ENCODE measurements at places on chromosomes 4 and X.

DNA sequence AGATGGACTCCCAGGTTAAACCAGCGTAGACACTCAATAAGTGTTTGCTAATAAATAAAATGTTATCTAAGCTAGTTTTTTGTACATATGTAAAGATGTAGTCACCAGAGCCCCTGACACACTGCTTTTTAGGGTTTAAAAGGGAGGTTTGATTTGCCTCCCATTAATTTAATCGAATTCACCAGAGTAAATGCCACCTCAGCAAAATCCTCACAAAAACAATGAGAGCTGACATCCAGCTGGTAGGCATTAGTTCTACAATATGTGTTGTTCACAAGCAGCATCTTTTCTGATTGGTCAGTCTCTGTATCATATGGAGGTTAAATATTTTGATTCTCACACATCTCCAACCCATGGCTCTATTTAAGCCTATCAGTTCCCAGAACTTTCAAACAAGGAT is 382.6 kb downstream of the CENPC start:
- DNase-seq, result no peak

DNA sequence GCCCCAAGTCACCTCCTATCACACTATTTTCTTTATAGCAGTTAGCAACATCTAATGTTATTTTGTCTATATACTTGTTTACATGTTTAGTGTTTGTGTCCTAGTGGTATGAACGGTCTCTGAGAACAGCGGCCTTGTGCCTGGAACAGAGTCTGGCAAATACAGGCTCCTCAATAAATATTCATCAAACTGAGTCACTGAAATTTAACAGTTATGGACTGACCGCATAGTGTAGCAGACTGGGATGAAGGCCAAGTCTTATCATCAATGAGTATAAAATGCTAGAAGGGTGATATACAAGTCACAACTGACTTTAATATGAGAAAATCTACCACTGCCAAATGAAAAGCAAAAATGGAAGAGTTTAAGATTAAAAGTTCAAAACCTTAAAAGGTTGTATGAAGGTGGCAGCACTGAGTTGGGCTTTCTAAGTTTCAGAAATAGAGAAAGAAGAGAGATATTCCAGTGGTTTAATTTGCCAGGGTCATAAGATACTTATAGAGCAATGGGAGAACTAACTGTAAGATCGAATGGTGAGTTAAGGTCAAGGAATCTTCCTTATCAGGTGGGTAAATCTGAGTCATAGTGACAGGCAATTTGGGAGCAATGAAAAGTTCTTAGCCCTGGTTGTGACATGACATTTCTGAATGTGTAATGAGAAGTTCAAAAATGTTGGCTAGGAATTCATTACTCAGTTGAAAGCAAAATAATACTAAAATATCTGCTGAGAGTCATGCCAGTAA is 34.9 kb downstream of the ELOVL6 start:
- DNase-seq, result no peak

DNA sequence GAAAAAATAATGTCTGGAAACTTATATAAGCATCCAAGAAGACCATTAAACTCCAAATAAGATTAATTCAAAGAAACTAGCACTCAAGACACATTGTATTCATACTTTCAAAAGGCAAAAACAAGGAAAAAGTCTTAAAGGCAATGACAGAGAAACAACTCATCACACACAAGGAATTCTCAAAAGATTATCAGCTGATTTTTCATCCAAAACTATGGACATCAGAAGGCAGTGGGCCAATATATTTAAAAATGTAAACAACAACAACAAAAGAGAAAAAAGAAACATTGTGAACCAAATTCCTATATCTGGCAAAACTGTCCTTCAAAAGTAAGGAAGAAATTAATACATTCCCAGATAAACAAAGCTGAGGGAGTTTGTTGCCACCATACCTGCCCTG is 711.4 kb upstream of the GALNTL6 start:
- no peak for DNase-seq

DNA sequence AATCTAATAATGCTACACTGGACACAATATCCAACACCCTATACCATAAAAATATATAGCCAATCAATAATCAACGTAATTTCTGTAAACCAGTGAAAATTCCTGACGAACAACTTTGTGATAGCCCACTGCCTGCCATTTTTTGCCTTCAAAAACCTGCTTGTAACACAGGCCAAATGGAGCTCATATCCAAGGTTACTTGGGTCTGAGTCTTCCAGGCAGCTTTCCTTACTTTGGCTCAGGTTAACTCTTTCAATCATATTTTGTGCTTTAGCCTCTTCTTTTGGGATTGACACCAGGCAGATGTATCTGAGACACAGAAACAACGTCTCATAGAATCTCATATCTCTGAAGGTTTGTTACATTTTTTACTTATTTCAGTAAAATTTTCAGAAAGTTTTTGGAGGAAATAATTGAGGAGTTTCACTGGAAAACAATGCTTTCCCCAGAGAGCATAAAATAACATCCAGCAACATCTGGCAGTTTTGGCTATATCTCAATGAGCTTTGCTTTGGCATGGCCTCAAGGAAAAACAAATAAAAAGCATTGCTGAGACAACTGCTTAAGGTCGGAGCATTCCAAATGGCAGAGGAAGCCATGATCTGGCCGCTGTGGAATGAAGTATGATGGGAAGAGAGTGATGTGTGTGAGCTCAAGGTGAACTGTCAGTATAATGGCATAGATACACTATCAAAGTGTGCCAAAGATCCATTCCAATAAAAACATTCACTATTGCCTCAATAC is 162.9 kb upstream of the SPIN4 start:
- DNase-seq, result peak; percentile 36

- peak; percentile 92 for DNase-seq
Measured at GRCh38 chrX:70434352-70434866, 10.2 kb upstream of the DLG3 start.

DNA sequence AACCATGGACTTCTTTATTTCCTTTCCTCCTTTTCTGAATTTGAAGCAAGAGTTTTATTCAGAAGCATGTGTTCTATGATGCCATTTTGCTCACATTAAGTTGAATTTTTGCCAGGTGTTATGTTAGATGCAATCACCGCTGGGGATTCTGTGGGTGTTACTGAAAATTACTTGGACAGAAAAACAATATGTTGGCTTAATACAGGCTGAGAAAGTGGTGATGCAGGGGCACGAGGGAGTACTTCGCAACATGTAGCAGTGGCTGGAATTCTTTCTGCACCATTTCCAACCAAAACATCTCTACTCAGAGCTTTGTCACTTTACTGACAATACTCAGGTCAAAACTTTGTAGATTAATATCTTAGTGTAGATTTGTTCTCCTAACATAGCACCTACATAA is 109.2 kb upstream of the PCDH18 start:
- DNase-seq, result no peak

DNA sequence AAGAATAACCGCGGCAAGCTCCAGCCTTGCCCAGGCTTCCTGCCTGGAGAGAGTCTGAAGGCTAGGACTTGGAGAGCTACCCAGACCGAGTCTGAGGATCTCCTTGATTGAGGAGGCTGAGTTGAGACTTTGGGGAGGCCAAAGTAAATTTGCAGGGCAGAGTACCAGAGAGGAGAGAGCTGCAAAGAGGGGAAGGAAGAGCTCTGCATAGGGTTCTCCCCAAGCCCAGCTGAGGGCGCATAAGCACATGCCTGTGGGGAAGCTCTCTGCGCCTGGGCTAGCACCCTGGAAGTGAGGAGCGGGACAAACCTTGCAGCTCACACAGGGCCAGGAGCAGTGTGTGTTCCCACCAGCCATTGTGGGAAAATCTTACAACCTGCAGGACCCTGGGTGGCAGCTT is 56.1 kb downstream of the FAM193A start:
- DNase-seq, result no peak

GRCh38 chrX:39904816-39905537 is 192.8 kb downstream of the BCOR start:
- DNase-seq, result no peak

GRCh38 chr4:154010371-154010770 is 221.5 kb upstream of the SFRP2 start:
- no peak for DNase-seq

GRCh38 chrX:69424161-69424560 is 80.0 kb upstream of the NALF2 start:
- no peak for DNase-seq

DNA sequence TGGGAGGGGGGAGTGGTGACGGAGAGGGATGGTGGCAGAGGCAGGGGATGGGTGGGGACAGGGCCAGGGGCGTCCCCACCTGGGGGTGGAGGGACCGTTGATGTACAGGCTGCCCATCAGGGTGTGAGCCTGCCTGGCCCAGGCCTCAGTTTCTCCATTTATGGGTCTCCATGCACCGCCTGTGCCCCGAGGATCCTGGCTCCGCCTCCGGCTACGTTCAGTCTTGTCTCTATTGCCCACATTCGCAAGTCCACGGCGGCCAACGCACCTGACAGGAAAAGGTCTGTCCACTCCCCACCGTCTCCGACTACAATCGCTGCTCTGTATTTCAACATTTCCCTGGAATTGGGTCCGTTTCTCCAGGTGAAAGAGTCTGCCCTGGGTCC is 96.3 kb upstream of the NKX1-1 start:
- no peak for DNase-seq

- no peak for DNase-seq
Measured at GRCh38 chr4:80306260-80306659, 29.3 kb upstream of the CFAP299 start.

DNA sequence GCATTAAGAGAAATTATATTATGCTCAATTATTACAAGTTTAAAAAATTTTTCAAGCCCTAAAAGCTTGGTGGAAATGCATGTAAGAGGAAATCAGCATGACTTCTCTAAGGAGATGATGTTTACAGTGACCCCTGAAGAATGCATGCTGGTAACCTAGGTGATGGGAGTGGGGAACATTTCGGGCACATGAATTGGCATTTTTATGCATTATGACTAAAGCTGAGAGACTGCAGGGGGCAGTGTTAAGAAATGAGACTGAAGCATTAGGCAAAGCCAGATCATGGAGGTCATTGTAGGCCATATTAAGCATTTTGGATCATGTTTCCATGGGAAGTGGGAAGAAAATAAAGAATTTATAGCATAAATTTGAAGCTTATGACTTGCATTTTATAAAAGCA is 421.3 kb downstream of the FAT4 start:
- no peak for DNase-seq

GRCh38 chr4:21856301-21856700 is 92.3 kb downstream of the KCNIP4 start:
- DNase-seq, result no peak

DNA sequence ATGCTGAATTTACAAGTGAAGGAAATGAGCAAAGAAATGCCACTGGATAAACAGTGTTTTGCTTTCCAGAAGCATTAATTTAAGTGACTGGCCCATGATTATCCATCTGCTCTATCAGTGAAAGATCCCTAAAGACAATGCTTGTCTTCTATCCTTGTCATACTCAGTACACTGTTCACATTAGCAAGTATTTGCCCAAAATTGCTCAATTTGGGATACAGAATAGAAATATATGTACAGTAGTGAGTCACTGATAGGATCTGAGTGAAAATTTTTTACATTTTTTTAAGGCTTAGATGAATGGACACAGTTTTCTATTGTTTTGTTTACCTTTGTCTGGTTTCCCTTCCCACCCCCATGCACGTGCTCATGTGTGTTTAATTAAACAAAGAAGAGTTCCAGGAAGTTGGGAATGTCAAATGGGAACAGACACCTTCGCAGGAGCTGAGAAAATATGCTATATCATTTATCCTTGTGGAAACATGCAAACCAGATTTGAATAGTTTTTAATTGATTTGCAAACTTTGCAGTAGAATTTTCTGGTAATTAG is 656.3 kb downstream of the RPA4 start:
- DNase-seq, result no peak

GRCh38 chr4:86055898-86056297 is 304.0 kb downstream of the MAPK10 start:
- DNase-seq, result no peak

GRCh38 chrX:149638860-149639259 is 7.3 kb upstream of the TMEM185A start:
- DNase-seq, result no peak

DNA sequence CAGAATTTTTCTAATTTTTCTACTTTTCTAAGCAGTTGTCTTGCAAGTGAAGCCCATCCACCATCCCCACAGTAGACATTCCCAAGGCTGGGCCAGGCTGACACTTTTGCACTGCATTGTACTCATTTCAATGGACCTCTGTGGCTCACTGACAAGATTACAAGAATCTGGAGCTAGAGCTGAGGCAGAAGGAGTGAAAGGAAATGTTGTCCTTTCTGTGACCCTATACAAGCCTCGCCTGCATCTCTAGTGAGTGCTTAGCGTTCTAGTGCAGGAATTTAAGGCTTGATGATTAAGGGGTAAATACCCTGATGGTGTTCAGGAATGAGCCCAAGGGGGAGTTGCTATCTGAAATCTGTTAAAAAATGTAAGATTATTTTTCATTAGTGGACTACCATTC is 6.3 kb downstream of the MAGED1 start:
- no peak for DNase-seq

- no peak for DNase-seq
Measured at GRCh38 chr4:46994007-46994405, 625 bp upstream of the GABRA4 start.

GRCh38 chr4:45438047-45438446 is 685.8 kb downstream of the GABRG1 start:
- DNase-seq, result no peak

GRCh38 chr4:175530655-175531054 is 281.4 kb downstream of the GPM6A start:
- no peak for DNase-seq

DNA sequence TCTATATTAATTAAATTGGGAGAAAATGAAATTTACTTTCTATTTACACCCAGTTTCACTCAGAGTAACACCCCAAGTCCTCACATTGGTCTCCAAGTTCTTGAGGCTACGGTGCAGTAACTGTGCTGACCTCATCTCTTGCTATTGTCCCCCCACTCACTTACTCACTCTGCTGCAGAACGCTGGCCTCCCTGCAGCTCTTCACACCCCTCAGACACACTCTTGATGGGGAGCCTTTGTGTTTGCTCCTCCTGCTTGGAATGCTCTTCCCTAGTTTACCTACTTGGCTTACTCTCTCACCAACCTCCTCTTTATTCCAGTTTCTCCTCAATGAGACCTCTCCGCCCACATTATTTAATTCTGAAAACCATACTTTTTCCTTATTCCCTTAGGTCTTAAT is 22.2 kb upstream of the SPARCL1 start:
- no peak for DNase-seq

DNA sequence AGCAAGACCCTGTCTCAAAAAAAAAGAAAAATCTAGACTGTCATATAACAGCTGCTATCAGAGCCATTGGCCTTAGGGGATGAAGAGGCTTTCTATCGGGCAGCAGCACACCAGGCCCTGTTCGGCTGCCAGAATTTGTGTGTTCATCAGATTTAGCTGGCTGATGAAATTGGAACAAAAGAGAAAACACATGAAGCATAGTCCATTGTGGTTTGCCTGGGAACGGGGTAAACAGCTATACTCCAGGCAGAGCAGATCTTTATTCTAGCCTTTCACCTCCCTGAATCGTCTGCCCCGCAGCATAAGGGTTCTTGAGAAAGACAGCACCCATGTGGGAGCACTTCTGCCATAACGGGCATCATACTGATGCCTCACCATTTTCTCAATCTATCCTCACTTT is 11.6 kb downstream of the TKTL1 start:
- DNase-seq, result peak; percentile 36

GRCh38 chrX:42948723-42949657 is 171.0 kb upstream of the PPP1R2C start:
- DNase-seq, result no peak
